T-helper 22 cell (primary cell): ENCODE measurements at places on chromosomes 11 and 22.

GRCh38 chr11:122235615-122236014 is 119.6 kb upstream of the BLID start:
- DNase-seq = no peak

GRCh38 chr22:38126928-38127668 is 16.6 kb upstream of the BAIAP2L2 start:
- DNase-seq = no peak

DNA sequence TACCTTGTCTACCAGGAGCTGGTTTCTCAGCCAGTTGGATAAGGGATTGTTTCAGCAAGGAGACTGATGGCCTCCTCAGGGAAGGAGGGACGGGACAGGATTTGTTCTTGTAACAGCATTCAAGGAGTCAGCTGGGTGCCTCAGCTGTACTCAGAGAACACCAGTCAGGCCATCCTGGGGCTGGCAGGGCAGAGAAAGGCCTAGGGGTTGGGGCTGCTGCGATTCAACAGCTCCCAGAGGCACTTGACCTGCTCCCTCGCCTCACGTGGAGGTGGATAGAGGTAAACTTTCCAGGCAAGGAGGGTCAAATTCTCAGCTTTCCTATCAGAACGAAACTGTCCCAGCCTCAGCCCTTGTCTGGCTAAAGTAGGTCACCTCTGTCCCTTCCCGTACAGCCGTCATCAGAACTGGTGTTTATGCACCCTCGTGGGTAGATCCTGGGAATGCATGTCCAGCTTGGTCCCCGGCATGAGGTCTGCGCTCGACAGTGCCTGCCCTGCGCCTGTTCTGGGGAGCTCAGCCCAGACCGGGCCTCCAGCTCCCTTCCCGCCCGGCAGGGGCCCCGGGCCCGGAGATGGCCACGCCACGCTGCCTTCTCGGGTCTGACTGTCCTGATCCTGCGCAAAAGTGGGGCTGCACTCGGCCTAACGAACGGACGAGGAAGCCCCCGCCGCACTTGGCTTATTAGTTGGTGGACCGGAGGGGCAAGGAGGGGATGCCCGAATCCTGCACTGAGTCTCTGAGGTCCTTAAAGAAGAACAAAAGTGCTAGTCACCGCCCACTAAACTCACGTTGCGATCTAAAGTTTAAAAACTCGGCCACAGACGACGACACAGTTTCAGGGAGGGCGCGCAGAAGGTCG is 762 bp upstream of the CCDC134 start:
- DNase-seq = no peak

DNA sequence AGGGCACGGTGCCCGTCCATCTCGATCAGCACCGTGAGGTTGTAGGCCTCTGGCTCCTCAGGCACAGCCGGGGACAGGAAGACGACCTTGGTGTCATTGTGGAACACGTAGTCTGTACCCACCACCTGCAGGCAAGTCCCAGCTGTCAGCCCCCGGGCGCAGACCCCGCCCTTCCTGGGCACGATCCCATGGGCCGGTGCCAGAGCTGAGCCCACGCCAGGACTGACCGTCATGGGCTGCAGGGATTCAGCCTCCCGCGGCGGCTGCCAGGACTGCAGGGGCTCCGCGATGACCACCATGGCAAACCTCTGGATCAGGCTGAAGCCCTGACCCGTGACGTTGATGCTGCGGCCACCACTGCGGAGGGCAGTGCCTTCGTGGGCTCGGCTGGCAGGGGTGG is 11.8 kb upstream of the MAPK11 start:
- DNase-seq = no peak

DNA sequence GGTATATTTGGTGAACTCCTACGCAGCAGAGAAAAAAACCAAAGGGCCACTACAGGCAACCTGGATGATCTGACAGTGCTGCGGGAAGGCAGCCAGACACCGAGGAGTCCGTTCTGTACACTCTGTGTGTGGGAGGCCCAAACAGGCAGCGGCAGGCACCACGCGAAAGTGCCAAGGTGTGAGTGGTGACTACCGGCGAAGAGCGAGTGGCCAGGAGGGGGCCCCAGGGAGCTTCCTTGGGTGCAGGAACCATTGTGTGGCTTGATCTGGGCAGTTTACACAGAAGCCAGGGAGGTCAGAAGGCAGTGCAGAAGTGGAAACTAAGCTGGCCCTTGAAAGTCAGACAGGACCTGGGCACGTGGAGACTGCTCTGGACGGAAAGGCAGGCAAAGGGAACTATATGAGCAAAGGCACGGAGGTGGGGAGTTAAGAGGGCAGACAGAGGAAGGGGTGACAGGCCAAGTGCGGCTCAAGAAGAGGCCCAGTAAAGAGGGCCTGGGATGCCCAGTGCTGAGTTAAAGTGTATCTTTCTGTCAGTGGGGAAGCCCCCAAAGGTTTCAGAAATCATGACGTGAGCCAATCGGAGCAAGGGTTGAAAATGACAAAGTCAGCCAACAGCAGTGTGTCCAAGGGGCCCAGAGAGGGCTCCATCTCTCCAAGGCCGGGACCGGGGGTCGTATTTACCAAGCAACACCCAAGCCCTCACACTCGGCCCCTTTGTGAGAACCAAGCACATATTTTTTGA is 10.6 kb downstream of the TMEM184B start:
- DNase-seq = no peak

- DNase-seq = no peak
Measured at GRCh38 chr11:74696500-74696899, 34.7 kb downstream of the CHRDL2 start.

DNA sequence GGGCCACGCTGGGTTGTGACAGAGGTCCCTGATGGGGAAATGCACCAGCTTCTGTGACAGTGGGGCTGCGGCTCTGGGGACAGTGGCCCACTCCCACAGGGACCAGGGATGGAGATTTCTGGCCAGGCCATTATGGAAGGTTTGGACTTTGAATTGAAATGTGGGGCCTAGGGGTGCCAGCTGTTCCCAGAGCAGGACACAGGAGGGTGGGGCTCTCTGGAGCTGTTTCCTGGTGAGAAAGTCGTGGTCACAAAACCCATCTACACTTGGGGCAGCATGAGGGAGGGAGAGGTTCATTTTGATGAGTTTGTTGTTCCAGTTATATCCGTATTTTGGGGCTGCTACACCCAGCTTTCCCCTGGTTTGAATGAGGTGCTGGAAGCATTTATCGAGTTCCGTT is 52.2 kb downstream of the LRP5 start:
- no peak for DNase-seq

DNA sequence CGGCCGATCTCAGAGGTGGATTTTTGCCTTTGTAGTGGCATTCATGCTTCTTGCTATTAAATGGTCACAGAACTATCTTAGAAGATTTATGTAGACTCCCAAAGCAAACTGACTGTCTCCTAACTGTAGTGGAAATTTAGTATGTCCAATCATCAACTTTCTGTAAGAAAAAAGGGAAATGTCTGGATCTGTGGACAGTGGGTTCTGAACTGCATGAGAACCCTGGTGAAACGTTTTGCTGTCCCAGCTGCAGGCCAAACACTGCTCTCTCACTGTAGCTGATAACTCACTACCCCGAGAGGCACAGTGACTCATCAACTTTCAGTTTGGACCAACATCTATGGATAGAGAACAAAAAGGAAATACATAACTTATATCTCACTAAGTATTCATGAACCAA is 387.1 kb downstream of the SOX6 start:
- no peak for DNase-seq

GRCh38 chr11:48081151-48082010 is 101.0 kb downstream of the PTPRJ start:
- DNase-seq = no peak

DNA sequence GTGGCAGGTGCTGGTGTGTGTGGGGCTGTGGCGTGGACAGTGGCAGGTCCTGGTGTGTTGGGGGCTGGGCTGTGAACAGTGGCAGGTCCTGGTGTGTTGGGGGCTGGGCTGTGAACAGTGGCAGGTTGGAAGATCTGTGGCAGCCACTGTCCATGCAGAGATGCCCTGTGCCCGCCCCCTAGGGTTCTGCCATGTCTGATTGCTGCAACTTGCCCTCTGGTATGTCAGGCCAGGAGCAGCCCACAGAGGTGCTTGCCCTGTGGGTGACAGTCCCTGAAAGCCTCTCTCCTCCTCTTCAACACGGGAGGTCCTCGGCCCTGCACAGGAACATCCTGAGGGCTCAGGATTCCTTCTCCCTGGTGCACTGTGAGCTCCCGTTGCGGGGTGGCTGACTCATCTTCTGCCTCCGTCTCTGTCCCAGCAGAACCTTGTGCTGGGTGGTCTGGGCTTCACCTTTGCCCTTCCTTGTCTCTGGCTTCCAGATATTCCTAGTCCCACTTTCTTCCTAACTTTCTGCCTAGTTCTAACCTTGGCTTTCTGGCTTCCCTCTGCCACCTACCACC is 13.5 kb downstream of the OPCML start:
- DNase-seq = no peak

DNA sequence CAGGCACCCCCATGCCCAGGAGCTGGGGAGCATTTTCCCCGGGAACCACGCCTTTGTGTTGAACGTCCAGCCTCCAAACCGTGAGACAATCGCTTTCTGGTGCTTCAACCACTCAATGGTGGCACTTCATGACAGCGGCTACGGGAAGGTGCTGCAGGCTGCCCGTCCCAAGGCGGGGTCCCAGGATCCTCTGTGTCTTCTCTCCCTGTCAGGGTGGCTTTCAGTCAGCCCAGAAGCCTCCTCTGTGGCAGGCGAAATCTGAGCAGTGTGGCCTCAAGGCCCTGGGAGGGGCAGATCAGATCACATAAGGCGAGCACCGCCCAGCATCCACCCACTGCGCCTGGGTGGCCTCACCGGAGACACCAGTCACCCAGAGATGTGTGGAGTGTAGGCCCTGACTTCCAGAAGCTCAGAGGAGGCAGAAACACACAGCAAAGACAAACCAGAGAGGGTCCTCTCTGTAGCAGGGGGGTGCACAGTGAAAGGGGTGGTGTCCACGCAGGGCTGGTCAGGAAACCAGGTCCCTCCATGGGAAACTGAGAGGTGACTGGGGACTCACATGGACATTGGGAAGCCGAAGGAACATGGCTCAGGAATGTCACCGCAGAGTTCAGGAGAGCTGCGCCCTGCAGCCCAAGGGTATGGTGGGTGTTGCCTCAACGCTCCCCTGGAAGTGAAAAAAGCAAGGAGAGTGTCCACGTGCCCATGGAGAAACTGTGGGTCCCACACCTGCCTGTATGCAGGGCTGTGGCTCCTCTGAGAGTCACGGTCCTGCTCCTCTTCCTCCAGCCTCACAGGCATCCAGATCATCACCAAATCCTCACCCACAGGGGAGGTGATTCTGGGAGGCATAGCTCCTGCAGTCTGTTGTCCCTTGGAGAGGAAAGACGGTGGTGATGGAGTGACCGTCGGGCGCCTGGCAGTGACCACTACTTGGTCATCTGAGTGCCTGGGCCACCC is 1420.7 kb downstream of the TBC1D22A start:
- no peak for DNase-seq

DNA sequence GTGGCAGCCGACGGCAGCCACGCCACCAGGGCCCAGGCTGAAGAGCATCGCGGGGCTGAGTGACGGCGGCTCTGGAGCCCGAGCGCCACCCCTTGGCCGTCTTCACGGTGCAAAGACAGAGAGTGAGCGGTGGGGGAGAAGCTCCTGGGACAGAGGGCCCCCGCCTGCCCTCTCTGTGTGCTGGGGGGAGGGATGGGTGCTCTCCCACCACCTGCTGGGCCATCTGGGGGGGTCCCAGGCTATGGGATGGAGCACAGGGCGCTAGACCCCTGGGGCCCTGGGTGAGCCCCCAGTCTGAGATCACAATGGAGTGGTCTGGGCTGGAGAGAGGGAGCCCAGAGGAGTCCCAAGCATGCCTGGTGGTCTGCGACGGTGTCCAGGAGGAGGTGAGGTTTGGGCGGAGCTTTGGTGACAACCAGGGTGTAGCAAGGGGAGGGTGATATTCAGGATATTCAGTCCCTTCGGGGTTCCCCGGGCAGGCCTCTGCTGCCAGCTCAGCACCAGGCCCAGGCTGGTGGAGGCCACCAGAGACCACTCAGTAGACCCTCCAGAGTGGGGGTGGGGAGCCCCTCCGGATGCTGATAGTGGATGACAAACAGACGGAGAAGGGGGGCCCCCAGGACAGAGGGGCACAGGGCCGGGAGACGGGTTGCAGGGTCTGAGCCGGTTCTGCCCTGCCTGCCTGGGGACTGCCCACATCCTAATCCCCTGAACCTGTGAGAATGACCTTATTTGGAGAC is 78.1 kb upstream of the PRR5 start:
- no peak for DNase-seq

DNA sequence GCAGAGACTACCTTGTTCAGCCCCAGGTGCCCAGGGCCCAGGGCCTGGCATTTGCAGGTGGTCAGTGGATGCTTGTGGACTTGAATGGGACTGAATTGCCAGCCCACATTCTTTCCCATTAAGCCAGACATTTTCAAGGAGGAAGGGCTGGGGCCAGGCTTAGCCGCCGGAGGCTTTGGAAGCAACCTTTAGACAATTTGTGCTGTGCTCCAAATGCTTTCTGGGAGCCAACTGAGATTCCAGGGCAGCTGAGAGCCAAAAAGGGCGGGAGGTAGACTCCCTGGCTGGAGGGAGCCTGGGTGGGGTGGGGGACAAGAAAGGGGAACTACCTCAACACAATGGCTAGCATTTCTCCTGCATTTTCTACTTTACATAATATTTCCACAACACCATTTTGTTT is 54.8 kb upstream of the TIMP3 start:
- DNase-seq = no peak

- no peak for DNase-seq
Measured at GRCh38 chr22:44449061-44449682, 48.9 kb downstream of the RTL6 start.

DNA sequence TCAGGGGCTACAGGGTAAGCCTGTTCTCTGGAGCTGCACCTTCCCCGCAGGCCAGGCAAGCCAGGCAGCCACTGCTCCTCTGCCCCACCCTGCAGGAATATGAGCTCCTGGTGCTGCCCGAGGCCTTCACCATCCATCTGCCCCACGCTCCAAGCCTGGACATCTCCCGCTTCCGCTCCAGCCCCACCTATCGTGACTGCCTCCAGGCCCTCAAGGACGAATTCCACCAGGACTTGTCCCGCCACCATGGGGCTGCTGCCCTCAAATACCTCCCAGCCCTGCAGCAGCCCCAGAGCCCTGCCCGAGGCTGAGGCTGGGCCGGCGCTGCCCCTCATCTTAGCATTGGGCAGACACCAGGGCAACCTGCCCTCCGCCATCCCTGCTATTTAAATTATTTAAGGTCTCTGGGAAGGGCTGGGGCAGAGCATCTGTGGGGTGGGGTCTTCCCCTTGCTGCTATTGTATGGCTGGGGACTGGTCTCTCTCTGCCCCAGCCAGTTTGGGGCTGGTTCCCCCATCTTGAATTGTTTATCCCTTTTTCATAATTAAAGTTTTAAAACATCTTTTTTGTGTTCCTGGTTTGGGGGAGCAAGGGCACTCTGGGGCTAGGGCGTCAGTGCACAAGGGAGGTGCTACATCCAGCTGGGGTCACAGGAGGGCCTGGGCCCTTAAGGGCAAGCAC is 6.2 kb downstream of the LARGE2 start:
- DNase-seq = no peak
